ENCODE measurements at places on chromosomes 5 and 9.

DNA sequence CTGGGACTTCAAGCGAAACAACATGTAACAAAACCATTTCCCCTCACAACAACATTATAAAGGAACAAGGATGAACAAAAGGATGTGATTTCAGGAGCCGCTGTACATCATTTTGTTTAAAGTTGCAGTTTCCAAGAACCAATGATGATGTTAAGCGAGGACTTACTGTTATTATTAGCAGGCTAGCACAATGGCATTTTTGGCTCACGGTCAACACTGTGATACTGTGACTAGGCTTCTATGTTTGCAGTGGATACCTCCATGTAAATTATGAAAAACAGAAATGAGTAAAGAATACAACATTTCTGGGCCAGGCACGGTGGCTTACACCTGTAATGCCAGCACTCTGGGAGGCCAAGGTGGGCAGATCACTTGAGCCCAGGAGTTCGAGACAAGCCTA is 113.0 kb downstream of the AUH start:
- no peak for DNase-seq

DNA sequence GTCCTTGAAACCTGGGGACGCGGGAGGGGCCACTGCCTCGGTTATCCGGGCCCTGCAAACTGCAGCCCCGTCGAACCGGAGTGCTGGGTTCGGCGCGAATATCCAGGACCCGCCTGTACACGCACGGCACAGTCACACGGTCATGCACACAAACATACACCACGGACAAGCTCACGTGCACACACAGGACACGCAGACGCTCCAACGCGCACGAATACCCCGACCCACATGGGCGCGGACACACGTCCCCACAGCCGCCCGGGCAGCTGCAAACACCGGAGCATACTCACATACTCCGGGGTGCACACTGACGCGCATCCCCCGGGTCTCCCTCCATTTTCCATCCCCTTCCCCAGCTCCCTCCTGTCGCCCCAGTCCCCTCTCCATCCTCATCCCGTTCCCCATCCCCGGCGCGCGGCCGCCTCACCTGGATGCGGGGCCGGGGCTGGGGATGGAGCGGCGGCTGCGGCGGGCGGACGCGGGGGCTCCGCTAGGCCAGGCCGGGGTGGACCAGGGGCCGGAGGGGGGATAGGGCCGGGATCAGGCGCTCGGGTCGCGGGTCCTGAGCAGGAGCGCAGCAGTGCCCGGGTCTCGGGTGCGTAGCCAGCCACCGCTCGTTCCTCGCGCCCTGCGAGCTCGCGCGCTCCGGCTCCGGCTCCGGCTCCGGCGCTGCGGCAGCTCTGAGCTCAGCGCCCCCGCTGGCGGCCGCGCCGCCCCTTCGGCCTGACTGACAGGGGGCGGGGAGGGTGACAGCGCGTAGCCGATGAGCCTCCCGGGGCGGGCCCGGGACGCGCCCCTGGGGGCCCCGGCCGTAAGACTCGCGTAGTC is at the start of the genes EIF4E1B and SNCB:
TSS of gene EIF4E1B (plus strand) at position 823 of the 828 bp plus-strand sequence. CDS start 12,113 bp downstream, outside the sequence.
TSS of gene SNCB (minus strand) at position 682 of the 828 bp plus-strand sequence. CDS start 880 bp downstream, outside the sequence.
- no peak for DNase-seq

DNA sequence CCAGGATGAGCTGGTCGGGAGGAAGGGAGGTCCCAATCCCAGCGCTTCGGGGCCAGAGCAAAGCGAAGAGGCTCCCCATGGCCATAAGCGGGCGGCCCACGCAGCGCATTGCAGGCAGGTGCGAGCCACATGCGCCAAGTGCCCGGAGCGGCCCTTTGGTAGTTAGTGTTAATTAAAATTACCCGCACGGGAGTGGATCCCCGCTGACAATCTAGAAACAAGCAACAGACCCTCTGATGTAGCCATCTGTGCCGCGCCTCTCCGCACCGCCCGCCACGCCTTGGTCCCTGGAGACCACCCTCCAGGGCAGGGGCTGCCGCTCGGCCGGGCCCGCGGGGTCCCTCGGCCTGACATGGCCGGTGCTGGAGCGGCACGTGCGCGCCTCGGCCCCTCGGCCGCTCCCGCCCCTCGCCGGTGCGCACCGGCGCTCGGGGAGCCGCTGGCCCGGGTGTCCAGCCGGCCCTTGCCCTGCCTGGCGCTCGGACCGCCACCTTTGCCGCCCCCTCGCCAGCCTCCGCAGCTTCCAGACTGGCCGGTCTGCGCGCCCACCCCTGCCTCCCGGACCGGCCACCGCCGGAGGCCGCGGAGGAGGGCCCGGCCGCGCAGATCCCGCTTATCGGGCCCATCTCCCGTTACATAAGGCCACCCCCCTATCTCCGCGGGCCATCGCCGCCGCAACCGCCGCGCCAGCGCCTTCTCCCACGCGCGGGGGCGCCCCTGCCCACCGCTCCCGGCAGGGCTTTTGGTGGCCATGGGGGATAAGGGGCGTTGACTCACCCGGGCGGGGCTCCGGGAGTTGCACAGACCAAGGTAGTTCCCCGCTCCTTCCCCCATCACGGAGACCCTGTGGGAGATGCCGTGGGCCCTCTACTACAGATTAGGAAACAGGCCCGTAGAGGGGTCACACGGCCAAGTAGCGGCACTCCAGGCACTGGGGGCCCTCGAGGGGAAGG is 1.9 kb upstream of the IL13 start:
- no peak for DNase-seq

- no peak for DNase-seq
Observed at GRCh38 chr9:97364769-97365490, 47.0 kb upstream of the TDRD7 start.

GRCh38 chr5:151255621-151256286 is 2.8 kb downstream of the GM2A start:
- no peak for DNase-seq

DNA sequence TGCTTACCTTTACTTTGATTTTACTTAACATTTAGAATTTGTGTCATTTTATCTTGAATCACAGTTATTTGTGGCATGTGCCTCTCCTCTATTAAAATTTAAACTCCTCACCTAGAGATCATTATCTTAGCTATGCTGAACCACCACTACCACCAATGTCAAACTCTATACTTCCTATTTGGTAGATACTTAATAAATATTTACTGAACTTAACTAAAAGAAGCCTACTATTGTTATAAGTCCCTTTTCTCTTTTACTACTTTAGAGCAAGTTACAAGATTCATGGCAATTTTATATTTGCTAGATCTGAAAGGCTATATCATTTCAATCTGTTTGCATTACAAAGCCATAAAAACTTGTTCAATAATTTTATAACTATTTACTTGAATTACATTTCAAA is 273.3 kb upstream of the CCNH start:
- DNase-seq, result no peak

DNA sequence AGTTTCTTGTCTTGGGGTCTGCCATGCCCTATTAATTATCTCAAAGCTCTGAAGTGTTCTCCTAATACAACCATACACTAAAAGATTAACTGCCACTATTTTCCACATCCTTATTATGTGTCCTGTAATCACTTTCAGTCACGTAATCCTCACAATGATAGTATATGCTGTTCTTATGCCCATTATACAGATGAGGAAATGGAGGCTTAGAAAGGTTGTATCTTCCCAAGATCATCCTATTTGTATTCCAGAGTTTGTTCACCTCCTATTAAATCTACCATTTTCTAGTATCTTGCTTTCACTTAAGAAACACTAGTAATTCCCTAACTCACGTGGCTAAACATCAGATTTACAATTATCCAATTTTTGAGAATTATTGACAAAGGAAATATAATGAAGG is 2.9 kb upstream of the ARHGEF28 start:
- DNase-seq, result no peak

GRCh38 chr5:81317536-81317935 is 16.1 kb downstream of the ZCCHC9 start:
- no peak for DNase-seq

GRCh38 chr5:71482132-71482531 is 26.7 kb downstream of the BDP1 start:
- no peak for DNase-seq

DNA sequence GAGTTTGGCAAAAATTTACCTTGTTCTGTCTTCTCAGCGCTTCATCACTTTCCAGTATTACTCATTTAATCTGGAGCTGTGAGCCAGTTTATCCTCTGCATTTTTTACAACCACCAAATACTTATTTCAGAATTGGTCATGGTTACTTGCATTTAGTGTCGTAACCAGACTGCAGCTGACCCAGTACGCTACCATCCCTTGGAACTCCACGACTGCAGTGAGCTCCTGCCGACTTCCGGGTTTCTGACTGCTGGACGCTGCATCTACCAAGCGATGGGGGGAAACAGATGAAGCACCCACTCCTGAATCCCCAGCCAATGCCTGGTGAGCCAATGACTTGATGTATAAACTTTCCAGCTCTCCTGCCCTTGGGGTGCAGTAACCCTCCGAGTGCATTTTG is 174.4 kb upstream of the PRLR start:
- peak; percentile 0 for DNase-seq

DNA sequence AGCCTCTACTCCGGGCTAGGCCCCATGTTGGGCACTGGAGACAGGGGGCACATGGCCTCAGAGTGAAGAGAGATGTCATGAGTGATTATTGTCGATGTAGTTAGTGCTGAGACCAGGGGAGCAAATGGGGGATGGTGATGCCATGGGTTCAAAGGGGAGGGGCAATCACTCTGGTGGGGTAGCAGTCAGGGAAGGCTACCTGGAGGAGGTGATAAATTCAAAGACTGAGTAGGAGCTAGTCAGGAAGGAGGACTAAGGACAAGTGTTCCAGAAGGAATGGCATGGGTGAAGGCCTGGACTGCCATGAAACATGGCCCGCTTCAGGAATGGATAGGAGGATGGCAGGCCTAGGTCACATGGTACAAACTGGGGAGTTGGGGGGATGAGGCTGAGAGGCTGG is 41.6 kb downstream of the C9orf50 start:
- DNase-seq, result no peak

DNA sequence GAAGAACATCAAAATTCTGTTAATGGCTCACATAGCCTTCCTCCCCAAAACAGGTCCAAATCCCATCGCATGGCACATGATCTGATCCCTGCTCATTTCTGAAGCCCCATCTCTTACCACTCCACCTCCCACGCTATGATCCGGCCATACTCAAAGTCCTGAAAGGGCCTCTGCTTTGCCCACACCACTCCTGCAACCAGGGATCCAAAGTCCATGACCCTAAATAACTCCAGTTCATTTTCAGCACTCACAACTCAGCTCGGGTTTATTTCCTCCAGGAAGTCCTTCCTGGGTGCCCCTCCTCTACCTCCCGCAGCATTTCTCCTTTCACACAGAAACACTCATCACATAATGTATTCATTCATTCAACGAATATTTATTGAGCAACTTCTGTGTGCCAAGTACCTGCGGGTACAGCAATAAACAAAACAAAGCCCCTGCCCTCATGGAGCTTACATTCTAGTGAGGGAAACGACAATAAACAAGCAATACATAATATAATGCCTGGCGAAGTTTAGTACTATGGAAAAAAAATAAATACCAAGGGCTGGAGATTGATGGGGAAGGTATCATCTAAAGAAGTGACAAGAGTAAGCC is 2.7 kb downstream of the TTLL11 start:
- DNase-seq, result no peak

DNA sequence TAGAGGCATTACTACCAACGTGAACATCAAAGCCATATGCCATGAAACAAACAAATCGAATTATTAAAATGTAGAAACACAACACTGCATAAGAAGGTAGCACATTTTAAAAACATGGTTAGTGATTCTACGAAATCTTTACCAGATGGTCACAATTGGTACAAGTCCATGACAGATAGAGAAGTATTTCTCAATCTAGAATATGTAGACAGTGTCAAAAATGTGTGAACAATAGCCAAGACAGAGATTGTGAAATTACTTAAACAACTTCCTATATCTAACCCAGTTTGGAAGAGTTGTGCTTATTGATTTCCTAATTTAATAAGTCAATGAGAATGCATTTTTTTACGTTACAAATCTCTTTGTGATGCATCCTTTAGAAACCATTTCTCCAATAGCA is 1121.6 kb downstream of the MAT2B start:
- DNase-seq, result no peak

DNA sequence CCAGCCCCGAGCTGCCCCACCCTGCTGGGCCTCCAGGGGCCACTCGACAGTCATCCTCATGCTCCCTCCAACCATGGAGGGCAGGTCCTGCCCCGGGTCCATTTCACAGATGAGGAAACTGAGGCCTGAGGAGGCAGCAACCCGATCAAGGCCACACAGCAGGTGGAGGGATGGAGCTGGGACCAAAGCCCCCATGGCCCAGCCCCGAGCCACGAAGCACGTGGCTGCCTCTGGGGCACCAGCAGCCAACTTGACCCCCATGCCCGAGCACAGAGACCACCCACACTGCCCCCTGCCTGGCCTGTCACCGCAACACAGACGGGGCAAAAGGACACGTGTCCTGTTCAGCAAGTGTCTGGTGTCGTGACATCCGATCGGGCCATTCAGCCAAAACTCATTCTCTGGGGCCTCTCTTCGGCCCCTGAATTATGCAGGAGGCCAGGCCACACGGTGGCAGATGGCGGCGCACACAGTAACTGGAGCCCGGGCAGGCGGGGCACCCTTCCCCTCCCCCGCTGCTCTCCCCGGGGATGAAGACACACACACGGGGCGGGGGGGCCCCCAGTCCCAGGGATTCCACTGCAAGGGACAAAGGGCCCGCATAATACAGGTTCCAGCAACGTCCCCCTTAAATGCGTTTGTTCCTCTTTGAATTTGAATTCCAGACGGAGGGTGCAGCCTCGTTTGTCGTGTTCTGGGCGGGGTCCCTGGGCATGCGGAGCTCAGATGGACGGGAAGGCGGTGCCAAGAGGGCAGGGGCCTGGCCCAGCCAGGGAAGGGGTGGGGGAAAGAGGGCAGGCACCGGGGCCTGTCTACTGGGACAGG is 29.4 kb upstream of the TMEM250 start:
- no peak for DNase-seq

GRCh38 chr9:105258225-105258737 is 13.8 kb downstream of the SLC44A1 start:
- no peak for DNase-seq

GRCh38 chr5:95221234-95221633 is 63.7 kb downstream of the MCTP1 start:
- DNase-seq, result no peak

GRCh38 chr5:115816226-115817081 is at the start of gene CDO1:
Gene CDO1, minus strand, starts transcription at chr5:115816659. Its CDS starts 262 bp downstream, at chr5:115816397.
- no peak for DNase-seq

DNA sequence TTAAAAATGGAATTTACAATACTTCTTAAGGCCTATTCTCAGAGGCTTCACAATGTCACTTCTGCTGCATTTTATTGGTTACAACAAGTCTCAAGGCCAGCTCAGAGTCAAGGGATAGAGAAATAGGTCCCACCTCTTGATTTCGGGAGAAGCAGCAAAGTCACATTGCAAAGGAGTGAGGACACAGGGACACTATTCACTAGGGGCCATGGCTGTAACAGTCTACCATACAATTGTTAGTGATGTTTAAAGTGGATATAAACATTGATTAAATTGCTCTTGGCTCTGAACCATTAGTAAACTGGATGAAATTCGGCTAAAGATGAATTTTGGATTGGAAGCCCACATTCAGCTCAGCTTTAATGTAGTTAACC is 21.7 kb upstream of the CMBL start:
- DNase-seq, result no peak
